ENCODE measurements at places on chromosomes 16 and 17.
A peak's percentile ranks its signal among the peaks of the same experiment; 100 is the strongest.

DNA sequence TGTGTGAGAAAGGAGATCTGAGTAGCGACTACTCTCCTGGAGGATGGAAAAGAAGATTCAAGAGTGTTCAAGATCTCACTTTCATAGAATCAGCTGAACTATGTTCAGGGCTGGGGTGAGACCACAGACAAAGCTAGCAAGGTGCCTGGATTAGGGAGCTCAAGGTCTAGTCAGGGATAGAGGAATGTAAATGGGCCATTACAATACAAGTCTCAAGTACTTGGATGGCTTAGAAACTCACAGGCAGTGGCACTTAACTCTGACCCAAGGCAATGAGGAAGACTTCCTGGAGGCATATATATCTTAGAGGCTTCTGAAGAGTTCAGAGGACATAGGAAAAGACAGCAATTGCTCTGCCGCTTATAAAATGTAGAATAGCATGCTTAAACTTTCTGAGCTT, 184.9 kb upstream of the CDH11 start:
- DNase-seq: no peak

DNA sequence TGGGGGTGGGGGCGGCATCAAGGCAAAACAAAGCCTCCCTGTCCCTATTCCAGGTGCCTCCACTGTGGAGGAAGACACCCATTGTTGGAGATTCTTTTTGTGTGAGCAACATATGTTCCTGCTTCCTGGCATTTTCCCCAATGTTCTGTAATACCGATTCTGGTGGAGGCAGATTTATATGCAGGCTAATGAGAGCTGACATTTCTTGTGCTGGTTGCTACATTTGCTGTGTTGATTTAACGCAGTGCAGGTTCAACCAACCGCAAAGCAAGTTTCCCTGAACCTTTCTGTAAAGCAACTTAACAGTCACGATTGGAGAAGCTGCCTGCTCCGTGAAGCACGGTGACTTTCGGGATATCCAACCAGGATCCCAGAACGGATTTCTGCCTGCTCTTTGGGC, 260.5 kb downstream of the CBLN1 start:
- no peak for DNase-seq

- DNase-seq: no peak
Measured at GRCh38 chr16:47241061-47241460, 97.3 kb upstream of the NETO2 start.

DNA sequence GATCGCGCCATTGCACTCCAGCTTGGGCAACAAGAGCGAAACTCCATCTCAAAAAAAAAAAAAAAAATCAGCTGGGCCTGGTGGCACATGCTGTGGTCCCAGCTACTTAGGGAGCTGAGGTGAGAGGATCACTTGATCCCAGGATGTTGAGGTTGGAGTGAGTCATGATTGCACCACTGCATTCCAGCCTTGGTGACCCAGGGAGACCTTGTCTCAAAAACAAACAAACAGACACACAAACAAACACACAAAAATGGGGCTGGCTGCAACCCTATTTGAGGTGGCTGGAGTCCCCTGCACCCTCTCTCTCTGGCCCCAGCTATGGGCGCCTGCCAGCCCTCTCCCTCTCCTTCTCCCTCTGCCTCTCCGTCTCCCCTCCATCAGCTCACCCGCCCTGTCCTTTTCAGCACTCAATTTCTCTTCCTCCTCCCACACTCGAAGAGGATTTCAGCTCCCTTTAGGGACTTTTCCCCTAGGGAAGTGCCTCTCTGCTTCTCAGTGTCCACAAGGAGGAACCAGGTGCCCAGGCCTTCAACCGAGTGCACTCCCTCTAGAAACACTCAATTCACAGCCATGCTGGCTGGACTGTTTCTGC, 17.5 kb upstream of the TFAP4 start:
- DNase-seq: no peak

DNA sequence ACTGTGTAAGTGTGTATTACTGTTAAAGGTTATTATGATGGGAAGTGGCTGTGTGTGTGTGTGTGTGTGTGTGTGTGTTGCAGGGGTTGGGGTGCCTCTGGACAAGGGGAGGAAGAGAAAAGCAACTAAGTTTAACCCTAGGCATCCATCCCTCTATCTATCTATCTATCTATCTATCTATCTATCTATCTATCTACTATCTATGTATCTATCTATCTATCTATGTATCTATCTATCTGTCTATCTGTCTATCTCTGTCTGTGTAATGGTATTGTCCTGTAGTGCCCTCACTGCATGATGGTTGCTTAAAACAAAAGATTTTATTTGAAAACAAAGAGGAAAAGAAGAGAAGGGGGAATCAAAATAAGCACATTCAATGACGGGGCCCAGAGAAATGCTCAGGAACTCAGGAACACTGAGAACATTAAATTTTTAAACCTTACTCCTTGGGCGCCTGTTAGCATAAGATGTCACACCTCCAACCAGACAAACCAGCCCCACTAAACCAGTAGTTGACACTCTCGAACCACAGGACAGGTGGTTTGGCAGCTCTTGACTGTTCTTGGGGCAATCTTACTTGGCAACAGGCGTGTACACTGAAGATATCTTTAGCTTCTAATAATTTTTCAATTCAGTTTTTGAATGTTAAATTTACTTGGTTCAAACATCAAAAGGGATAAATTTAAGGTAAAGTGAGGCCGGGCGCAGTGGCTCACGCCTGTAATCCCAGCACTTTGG, 5.1 kb upstream of the RPL26 start:
- no peak for DNase-seq

DNA sequence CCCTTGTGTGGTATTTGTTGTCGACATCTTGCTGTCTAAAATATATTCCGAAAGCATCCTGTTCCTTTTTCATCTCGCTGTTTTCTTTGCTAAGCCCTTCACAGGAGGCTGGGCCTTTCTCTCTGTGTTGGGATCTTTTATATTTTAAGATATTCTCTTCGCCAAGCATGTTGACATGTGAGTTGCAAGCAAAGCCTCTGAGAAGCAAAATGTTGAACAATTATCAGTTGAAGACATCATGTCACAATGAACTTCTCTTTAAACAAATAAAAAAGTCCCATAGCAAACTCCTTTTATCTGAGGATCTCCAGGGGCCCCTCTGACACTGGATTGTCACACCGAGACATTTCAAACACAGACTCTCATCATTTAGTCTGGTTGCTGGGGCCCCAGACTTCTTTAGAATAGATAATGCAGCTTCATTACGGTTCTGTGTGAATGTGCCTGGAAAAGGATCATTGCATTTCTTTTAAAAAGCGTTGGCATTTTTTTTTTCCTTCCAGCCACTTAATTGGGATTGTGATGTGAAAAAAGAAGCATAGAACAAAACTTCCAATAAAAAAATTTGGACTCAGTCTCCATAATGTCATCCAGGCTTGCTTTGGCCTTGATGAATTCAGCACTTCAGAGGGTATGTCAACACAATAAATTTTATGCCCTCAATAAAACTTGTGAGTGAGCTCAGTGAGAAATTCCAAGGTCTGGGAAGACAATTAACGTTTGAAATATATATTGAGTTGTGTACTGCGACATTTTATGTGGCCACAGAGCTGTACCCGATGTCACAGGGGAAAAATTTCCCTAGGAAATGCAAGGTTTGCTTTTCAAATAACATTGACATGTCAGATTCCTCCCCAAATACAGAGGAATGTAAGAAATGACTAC, 496.8 kb downstream of the XYLT1 start:
- DNase-seq: no peak

- no peak for DNase-seq
Measured at GRCh38 chr17:46097497-46097896, 95.7 kb downstream of the KANSL1 start.

DNA sequence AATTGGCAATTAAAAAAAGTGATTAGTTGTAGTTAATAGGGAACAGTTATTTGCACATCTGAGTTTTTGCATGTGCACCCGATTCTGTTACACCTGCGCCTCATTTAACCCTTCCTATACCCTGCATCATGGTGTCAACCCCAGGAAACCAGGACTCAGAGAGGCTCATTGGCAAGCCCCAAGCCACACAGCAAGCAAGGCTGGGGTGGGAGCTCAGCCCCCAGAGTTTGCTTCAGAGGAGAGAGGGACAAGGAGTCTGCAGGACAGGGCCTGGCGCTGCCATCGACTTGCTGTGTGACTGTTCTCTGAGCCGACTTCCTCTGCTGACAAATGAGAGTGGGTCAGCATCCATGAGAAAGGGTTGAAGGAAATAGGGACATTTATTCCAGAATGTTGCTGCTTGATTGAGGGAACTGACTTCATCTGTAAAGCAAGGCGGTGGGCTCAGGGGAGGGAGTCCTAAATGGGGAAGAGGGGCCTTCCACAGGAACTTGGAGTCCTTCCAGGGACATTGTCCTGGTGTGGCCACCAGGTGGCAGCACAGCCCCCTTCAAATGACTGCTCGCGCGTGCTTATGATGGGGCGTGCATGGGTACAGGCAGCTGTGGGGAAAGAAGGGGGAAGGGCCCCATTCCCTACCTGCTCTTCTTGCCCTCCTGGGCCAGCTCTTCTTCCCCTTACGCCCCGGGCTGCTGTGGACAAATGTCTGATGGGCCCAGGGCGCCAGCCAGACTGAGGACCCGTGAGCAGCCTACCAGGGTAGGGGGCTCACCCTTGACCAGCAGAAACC, 51.6 kb downstream of the NT5M start:
- peak; percentile 63 for DNase-seq

- no peak for DNase-seq
Measured at GRCh38 chr16:79261481-79261940, 339.0 kb downstream of the MAF start.

DNA sequence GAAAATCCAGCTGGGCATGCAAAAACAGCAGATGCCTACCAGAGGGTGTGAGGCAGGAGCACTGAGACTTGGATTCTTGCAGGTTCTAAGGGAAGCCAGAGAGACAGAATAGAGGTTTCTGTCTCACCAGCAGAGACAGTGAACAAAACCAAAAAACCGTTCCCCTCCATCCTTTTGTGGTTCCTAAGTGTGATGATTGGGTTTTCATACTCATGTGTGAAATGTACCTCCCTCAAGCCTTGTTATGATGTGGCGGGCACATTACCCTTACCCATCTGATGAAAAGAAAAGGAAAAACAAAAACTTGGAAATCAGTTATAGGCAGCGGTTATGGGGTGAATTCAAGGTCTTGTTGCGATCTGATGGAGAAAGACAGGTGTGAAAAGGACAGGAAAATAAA, 172.6 kb upstream of the CDH13 start:
- no peak for DNase-seq

- DNase-seq: no peak
Measured at GRCh38 chr17:4340914-4341615, 25.4 kb downstream of the UBE2G1 start.

GRCh38 chr16:68731637-68732036, 5.5 kb upstream of the CDH1 start:
- DNase-seq: no peak

DNA sequence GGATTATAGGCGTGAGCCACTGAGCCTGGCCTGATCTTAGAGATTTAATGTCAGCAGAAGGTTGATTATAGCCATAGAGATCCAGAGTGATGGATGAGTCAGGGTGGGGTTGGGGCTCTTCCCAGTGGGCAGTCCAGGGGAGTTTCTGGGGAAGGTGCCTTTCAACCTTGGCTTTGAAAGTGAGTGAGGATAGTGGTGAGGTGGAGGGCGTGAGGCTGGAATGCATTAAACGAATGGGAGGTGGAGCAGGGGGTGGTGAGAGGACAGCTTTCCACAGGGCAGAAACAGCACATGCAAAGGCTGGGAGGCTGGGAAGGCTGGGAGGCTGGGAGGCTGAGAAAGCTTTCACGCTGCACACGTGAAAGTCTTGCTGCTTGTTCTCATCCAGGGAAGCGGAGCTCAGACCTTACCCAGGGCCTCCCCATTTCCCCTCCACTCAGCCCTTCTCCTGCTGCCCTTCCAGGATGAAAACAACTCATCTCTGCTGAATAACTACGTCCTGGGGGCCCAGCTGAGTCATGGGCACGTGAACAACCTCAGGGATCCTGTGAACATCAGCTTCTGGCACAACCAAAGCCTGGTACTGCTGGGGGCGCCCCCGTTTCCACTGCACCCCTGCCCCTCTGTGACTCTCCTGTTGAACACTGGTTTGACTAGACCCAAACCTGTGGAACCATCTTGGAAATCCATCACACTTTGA, 22.3 kb downstream of the ADGRG5 start:
- no peak for DNase-seq
